Osteocyte (in vitro differentiated cells): ENCODE measurements at places on chromosomes 7 and 10.

DNA sequence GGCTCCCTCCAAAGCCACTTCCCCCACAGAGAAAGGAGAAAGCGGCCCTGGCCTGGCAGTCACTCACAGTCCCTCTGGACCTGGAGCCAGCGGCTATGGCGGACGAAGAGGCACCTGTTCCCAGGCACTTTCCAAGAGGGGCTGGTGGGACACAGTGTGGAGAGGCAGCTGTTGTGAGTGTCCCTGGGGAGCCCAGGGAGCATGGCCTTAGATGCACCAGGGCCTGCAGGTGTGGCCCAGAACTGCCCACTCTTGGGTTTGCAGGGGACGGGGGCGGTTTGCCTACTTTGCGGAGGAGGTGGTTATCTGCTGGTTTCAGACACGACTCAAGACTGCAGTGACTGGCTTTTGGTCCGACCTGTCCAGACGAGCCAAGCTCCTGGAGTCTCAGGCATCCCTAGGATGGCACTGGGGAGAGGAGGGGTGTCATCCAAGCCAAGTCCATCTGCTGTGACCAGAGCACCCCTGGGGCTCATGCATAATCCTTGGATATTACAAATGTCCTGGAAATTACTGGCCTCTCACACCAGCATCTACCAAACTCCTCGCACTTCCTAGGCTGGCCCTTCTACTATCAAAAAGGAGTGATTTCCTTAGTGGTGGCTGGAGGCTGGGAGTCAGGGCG is 18.4 kb downstream of the CTBP2 start:
- no peak for DNase-seq

DNA sequence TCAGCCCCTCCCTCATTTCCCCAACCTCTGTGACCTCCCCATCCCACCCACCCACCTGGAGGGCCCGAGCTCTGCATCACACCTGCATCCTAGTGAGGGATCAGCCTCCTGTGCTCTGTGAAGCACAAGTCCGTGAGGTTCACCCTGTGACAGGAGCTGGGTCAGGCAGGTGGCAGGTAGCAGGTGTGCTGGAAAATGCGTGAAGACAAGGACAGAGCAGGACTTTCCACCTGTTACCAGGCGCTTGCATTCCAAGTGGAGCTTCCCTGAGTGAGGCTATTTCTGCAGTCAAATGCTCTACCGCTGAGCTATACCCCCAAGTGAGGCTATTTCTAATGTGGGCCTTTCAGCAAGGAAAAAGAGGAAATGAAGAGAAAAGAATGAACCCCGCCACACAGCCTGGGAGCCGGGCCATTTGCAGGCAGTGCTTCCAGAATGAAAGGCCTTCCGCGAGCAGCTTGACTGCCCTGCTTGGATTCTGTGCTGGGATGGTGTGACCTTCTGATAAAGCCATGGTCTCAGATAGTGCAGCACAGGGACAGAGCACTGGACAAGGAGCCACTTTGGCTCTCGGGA is 13.3 kb upstream of the CPXM2 start:
- no peak for DNase-seq

DNA sequence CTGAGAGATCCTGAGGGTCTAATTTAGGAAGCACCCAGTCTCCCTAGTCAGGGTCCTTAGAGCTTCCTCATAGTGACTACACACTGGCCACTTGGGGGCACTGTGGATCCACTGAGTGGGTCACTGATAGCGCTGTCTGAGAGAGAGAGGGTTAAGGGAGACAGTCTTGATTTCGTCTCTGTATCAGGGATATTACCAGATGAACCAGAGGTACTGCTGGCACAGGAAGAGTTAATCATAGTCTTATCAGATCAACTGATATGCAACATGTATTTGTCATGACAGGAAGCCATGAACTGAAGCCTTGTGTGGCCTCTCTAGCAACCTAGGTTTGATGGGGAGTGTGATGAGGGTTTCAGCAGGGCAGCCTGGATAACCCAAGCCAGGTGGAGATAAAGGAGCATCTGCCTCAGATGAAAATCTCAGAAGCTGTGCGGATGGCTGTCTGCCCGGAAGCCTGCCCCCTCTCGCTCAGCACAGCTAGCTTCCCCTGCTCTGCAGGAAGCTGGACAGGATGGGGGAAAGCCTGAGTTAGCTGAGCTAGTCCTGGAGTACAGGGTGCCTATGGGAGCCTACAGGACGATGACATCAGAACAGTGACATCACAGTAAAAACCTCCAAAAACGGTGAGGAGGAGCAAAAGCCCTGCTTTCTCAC is 214.0 kb upstream of the PRSS1 start:
- DNase-seq, result peak; percentile 88

GRCh38 chr7:142352543-142352942 is 94.7 kb upstream of the PRSS58 start:
- no peak for DNase-seq

DNA sequence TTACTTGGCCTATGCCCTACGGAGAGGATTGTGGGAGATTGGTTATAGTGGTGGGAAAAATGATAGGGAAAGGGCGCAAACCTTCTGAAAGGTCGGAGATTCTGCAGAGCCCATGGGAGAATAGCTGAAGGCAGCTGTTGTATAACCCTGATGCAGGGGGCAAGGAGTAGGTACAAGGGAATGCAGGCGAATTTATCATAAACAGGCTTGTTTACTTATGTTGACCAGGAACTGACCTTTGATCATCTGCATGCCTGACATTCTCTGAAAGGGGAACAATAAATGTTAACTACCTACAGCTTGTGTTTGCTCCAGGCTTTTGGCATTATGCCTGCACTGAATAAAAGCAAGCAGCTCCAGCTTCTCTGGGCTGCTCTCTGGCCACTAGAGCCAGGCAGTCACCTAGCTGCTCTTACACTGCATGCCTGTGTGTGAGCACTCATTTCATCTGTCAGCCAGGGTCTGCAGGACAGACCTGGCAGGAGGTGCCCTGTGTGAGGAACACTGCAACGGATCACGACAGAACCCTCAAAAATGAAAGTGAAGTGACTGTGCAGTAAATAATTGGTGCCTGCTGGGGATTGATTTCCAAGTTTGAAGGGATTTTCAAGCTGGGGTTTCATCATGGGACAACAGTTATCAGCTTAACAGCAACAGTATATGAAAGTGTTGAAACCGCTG is 31.1 kb upstream of the ABCA13 start:
- no peak for DNase-seq

DNA sequence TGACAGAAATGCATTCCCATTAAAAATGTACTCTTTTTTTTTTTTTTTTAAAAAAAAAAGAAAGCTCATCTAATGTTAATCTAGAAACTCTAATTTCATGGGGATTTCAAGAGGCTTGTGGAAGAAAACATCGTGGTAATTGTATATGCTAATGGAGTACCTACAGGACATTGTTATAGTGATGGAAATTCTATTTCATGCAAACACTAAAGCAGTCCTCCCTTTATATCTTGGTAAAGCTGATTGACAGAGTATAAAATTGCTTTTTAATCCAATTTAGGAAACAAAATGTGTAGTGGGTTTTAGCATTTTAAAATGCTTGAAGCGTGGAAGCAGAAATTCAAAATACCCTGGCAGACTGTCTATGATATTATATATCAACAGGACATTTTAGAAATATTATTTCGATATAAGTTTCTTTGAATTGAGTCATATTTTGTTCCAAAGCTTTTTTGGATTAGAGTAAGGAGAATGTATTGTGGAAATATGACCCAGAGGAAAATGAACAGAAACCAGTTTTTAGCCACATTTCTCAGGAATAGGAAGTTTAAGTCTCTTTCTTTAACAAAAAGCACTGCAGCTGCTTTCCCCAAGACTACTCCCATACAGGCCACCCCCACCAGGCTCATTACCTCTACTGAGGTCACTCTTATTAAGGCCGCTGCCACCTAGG is 121.9 kb downstream of the WNT2 start:
- DNase-seq, result no peak

- DNase-seq, result no peak
Measured at GRCh38 chr7:96102096-96102811, 219.6 kb downstream of the SLC25A13 start.

- DNase-seq, result no peak
Measured at GRCh38 chr7:157612664-157613561, 276.1 kb downstream of the DNAJB6 start.

GRCh38 chr7:22565315-22565811 is 65.4 kb upstream of the STEAP1B start:
- DNase-seq, result peak; percentile 21

GRCh38 chr7:131249003-131249402 is 78.7 kb upstream of the MKLN1 start:
- no peak for DNase-seq

DNA sequence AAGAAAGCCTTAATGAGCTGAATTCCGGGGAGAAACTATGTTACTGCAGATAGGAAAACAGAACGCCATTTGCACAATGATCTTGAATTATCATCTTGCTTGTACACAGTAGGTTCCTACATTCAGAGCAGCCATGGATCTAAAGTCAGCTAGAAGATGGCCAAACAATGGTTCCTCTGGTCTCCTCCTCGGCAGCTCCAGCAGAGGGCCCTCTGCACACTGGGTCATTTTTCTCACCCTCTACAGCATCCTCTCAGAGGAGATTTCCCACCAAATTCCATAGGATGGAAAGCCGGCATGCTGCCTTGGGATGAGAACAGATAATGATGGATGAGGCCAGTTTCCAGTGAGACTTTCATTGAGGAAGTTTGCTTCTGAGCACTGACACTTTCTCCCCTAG is 308.5 kb upstream of the NFE2L3 start:
- DNase-seq, result no peak

DNA sequence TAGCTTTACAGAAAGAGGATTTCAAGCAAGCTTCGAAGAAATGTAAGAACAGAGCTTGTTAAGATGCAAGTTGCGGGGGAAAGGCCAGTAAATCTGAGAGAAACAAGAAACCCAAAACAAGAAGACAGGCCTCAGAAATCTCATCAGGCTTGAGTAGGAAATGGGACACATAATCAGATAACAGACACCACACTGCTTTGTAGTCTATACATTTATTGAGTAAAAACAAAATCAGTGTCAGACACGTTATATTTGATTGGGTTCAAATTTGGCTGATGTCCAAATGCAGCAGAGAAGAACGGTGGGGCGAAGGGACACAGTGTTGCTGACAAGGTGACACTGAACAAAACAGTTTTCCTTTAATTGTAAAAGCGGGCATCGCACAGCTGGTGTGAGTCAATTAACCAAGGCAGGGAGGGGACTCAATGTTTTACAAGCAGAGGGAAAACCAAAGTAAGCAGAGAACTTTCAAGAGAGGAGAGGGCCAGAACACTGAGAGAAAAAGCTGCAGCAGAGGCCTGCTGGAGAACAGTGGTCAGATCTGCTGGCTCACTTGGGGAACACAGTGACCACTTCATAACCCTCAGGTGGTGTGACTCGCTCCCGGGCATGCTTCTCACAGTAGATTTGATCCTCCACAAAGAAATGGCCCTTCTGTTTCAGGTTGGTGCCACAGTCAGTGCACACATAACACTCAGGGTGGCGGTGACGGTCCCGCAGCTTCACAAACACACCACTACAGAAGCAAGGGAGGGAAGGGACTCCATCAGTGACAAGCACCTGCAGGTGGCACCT is 43.5 kb downstream of the ACSM6 start:
- DNase-seq, result no peak
